Stimulated activated CD4-positive, alpha-beta T cell treated with anti-CD3 and anti-CD28 coated beads, Interleukin-15, amount 100 ng/mL, for 48 hours (primary cell): ENCODE measurements at places on chromosomes 2 and 18.

GRCh38 chr2:128346291-128347170, 27.9 kb upstream of the HS6ST1 start:
- DNase-seq = no peak

GRCh38 chr2:30201990-30202389, 29.3 kb upstream of the LBH start:
- no peak for DNase-seq

GRCh38 chr2:80086831-80087230, 217.7 kb downstream of the LRRTM1 start:
- DNase-seq = no peak

- no peak for DNase-seq
Measured at GRCh38 chr2:164784376-164784775, 57.2 kb downstream of the COBLL1 start.

DNA sequence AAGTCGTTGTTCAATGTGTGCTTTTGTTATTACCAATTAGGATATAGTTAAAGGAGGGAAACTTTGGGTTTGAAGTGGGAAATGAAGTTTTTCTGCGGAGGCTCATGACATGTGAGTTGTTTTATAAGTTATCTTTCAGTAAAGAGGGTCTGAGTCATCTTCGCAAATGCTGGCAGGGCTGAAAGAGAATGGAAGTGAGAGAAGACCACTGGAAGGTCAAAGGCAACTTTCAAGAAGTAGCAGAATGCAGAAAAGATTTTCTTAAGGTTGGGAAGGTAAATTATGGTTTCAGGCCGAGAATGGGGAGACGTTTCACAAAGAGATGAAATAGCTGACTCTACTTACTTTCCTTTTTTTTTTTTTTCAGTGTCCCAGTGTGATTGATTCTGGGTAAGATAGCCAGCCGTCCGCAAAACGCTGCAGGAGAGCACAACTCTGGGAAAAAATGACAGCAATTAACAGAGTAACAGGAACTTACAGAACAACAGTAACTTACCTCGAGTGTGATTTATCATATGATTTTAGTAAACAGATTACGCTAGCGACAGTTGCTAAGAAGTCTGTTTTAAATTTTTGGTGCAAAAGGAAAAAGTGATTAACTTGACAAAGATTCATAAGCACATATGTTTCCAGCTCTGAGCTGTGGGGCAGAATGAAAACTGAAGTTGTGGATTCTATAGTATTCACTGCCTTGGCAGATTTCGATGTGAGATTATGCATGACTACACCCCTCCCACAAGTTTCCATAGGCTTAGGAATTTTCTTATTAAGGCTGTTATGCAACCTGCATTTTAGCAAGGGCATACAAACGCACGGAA, 46.8 kb upstream of the ACTR3 start:
- no peak for DNase-seq

DNA sequence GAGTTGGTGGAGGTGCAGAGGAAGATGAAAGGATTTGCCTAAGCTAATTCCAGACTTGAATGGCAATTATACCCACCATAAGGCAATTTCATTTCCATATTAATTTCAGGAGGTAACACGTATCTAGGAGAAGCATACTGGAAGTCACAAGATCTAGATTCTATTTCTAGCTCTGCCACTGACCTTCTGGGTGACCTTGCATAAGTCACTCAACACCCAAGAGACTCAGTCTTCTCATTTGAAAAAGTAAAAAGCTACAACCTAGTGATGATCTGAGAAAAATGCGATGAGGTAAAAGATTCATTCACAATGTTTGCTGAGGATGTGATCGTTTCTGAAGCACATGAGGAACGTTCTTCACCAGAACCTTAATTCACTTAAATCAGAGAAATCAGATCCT, 55.9 kb downstream of the GRB14 start:
- DNase-seq = no peak
